ENCODE measurements at places on chromosomes 2 and 18. TPM values are rescaled to one million over a fixed set of nuclear protein-coding genes. Genes with fewer than 3 reads are reported as not detected.
A peak's percentile ranks its signal among the peaks of the same experiment; 100 is the strongest.

The GPBAR1 gene
- total RNA-seq = 0.14 TPM

- H3K27ac ChIP-seq = no peak overlapping the region
- H3K36me3 ChIP-seq = no peaks in the 10 kb centered on the region
- no peaks in the 10 kb centered on the region for H3K27me3 ChIP-seq
- DNase-seq = no peak
- no peak overlapping the region for H3K4me3 ChIP-seq
- peaks cover 3% of the 10 kb centered on the region for H3K4me1 ChIP-seq
Observed at GRCh38 chr2:201444746-201445465, 6.4 kb downstream of the TRAK2 start.

DNA sequence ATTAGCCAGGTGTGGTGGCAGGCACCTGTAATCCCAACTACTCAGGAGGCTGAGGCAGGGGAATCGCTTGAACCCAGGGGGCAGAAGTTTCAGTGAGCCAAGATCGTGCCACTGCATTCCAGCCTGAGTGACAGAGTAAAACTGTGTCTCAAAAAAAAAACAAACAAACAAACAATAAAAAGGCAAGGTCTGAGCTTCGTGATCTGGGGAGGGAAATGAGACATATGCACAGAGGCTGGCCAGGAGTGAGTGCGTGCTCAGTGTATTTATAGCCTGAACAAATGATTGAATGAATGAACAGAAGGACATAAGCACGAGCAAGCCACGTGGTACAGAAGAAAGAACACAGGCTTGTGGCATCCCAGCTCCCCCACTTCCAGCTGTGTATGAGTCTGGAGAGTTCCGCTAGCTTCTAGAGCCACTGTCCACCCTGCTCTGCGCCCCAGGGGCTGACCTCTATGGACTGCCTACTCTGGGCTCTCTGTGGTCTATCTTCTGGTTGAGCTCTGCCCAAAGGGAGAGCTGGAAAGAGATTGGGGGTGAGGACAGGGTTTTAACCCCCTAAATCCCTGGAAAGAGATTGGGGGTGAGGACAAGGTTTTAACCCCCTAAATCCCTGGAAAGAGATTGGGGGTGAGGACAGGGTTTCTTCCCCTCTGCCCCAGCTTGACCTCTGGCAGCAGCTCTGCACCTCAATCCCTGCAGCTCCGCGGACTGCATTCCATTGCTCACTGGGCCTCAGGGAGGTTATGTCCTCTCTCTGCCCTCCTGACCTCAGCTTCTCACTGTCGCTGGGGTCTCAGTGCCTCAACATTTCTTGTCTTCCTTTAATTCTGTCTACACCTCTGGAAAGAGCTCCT lies 11.0 kb upstream of the ROCK2 start:
- no peak for DNase-seq
- H3K27ac ChIP-seq = no peak overlapping the region
- no peaks in the 10 kb centered on the region for H3K27me3 ChIP-seq
- H3K4me3 ChIP-seq = peak overlapping the region; percentile 3
- H3K36me3 ChIP-seq = no peaks in the 10 kb centered on the region

DNA sequence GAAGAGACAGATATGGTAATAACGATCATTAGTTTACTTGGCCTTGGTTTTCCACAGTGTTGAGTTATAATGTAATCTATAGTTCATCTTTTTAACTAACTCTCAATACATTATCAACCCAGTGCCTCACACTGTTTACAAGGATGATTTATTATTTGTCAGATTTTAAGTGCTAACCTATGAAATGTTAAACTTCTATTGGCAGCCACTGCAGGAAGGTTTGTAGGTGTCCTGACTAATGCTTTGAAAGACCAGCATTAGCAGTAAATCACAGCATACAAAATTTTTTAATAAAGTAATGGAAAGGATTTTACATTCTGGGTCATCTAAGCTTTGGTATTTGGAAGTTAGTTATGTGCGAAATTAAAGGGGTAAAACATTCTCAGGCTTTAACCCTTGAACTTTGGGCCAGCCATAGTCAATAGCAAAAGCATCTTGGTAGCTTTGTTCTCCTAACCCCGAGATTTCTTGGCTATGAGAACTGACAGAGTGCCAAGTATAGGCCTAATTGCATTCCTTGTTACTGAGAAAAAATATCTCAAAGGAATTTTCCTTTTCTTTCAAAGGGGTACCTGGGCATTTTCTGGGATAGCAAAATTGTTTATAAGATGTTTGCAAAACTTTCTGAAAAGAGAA lies 30.6 kb downstream of the SPATS2L start:
- H3K27me3 ChIP-seq = no peaks in the 10 kb centered on the region
- H3K36me3 ChIP-seq = peaks cover 3% of the 10 kb centered on the region
- H3K27ac ChIP-seq = no peak overlapping the region
- no peak for DNase-seq
- H3K4me1 ChIP-seq = peaks cover 20% of the 10 kb centered on the region

- H3K27me3 ChIP-seq = peaks cover 12% of the 10 kb centered on the region
- no peak overlapping the region for H3K4me3 ChIP-seq
- DNase-seq = no peak
- no peaks in the 10 kb centered on the region for H3K36me3 ChIP-seq
- H3K27ac ChIP-seq = no peak overlapping the region
Observed at GRCh38 chr2:238938401-238939055, 90.6 kb downstream of the TWIST2 start.

DNA sequence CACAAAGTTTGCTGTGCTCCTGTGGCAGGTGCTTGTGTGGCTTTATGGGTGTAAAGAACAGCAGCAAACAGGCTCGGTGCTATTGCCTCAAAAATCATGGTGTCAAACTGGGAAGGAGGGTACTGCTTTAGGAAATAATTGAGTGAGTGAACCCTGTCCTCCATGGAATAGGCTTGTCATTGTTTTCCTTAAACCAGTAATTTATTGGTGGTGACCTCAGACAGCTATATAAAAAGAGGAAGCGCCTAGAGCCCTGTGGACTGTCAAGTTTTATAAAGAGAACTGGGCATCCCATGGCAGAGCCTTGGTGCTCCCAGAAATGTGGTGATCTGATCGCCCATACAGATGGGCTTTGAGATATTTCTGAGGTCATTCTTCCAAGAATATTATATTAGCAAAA lies 4.7 kb upstream of the CXCR4 start:
- H3K27ac ChIP-seq = peak overlapping the region; percentile 19
- H3K4me3 ChIP-seq = peak overlapping the region; percentile 52
- no peak for DNase-seq
- H3K4me1 ChIP-seq = peaks cover 65% of the 10 kb centered on the region
- H3K36me3 ChIP-seq = no peaks in the 10 kb centered on the region

DNA sequence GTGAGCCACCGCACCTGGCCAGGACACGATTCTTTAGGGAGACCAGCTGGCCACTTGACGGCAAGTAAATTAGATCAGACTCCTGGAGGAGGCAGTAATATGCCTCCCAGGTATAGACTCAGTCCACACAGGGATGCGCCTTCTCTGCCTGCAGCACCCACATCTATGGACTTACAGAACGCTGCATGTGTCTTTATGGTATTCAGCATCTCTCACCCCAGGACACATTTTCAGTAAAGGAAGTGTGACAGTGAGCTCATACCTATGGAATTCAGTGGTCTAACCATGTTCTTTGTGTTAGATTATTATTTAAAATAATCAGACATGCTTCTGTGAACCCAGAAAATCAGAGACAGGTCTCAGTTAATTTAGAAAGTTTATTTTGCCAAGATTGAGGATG lies 5.9 kb upstream of the NARS1 start:
- peak overlapping the region; percentile 67 for H3K4me3 ChIP-seq
- peaks cover 3% of the 10 kb centered on the region for H3K27me3 ChIP-seq
- peaks cover 19% of the 10 kb centered on the region for H3K4me1 ChIP-seq
- peaks cover 3% of the 10 kb centered on the region for H3K36me3 ChIP-seq
- no peak overlapping the region for H3K27ac ChIP-seq

The MEP1B gene
- not detected for total RNA-seq

- peak overlapping the region; percentile 97 for H3K27ac ChIP-seq
- DNase-seq = peak; percentile 30
- H3K4me3 ChIP-seq = peak overlapping the region; percentile 32
- H3K4me1 ChIP-seq = peaks cover 72% of the 10 kb centered on the region
- no peaks in the 10 kb centered on the region for H3K27me3 ChIP-seq
- no peaks in the 10 kb centered on the region for H3K36me3 ChIP-seq
Observed at GRCh38 chr2:181780047-181780651, 99.8 kb upstream of the NEUROD1 start.

- H3K4me1 ChIP-seq = peaks cover 4% of the 10 kb centered on the region
- H3K4me3 ChIP-seq = no peak overlapping the region
- H3K27me3 ChIP-seq = no peaks in the 10 kb centered on the region
- no peak overlapping the region for H3K27ac ChIP-seq
- H3K36me3 ChIP-seq = no peaks in the 10 kb centered on the region
Observed at GRCh38 chr2:24623535-24623934, 132.5 kb downstream of the NCOA1 start.

The ARMC9 gene
- 35.2 TPM for total RNA-seq

- no peaks in the 10 kb centered on the region for H3K36me3 ChIP-seq
- peaks cover 59% of the 10 kb centered on the region for H3K27me3 ChIP-seq
- no peak overlapping the region for H3K4me3 ChIP-seq
- peaks cover 13% of the 10 kb centered on the region for H3K4me1 ChIP-seq
- no peak overlapping the region for H3K27ac ChIP-seq
Observed at GRCh38 chr2:200373973-200374416, 67.5 kb downstream of the SPATS2L start.

The CD8B2 gene
- total RNA-seq = not detected

DNA sequence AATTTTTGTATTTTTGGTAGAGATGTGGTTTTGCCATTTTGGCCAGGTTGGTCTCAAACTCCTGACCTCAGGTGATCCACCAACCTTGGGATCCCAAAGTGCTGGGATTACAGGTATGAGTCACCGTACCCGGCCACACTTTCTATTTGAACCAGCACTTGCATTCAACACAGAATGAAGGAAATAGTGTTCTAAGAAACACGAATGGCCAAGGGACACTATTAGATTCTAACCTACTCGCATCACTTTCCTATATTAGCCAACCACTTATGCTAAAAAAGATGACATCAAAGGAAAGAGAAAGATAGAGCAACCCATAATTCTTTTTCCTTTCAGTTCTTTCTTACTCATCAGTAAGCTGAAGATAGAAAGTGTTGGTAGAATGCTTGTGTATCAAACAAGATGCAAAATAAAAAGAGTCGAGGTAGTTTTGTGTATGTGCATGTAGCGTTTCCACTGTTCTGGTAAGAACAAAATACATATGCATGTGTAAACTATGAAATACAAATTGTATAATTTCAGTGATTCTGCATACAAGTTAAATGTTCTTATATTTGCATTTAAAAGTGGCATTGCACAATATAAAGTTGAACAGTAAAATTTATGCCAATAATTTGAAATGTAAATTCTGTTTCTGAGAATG lies 247.6 kb downstream of the CDCA7 start:
- H3K27ac ChIP-seq = no peak overlapping the region
- no peak overlapping the region for H3K4me3 ChIP-seq
- H3K36me3 ChIP-seq = peaks cover 8% of the 10 kb centered on the region
- H3K4me1 ChIP-seq = peaks cover 14% of the 10 kb centered on the region

- no peak for DNase-seq
- H3K4me1 ChIP-seq = peaks cover 22% of the 10 kb centered on the region
- H3K36me3 ChIP-seq = no peaks in the 10 kb centered on the region
- peaks cover 2% of the 10 kb centered on the region for H3K27me3 ChIP-seq
Observed at GRCh38 chr2:122112216-122113005, 357.0 kb downstream of the TSN start.

DNA sequence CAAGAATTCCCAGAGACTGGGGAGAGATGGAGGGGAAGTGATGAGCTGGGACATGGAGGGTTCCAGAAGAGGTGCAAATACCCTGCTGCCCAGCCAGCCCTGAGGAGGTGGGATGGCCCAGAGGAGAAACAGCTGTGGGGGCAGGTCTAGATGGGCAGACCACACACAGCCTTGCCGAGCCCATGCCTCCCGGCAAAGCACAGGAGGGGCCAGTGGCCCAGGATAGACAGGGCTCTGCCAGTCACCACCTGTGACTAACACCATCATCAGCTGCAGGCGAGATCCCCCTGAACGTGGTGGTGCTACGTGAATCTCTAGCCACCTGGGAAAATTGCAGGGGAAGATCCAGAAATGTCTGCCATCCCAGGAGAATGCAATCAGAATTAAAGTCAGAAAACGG lies 39.4 kb downstream of the SCTR start:
- no peak for DNase-seq
- no peak overlapping the region for H3K4me3 ChIP-seq
- H3K27ac ChIP-seq = no peak overlapping the region

- H3K27ac ChIP-seq = no peak overlapping the region
- no peaks in the 10 kb centered on the region for H3K4me1 ChIP-seq
- no peak overlapping the region for H3K4me3 ChIP-seq
Observed at GRCh38 chr2:234258562-234259141, 208.2 kb downstream of the SPP2 start.

DNA sequence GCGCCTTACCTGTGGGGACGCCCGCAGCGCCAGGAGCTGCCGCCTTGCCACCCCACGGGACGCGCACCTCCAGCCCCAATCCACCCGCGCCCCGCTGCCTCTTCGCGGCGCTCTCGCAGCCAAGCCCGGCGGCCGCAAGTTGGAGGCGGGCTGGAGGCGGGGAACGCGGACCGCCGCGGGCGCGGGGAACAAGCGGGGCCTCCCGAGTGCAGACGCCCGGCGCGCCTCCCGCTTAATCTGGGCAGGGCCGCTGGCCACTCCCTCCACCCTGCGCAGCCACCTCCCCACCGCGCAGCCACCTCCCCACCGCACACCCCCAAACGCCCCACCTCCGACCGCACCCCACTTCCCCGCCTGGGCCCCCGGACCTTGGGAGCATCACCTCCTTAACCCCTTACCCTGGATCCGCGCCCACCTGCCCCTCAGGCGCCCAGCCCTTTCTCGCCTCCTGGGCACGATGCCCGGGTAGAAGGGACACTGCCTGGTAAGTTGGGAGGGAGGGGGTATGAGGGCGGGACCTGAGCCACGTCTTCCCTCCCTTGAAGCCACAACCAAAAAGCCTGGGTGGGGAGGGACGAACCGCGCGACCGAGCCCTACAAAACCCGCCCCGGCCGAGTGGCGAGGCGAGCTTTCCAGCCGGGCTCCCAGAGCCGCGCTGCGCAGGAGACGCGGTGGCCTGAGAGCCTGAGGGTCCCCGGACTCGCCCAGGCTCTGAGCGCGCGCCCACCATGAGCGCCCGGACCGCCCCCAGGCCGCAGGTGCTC lies at the start of the genes COL4A3 and COL4A4:
TSS of gene COL4A3 (plus strand) at position 627 of the 765 bp plus-strand sequence. CDS start at position 730, 103 bp downstream.
TSS of gene COL4A4 (minus strand) at position 208 of the 765 bp plus-strand sequence. CDS start 16,722 bp downstream, outside the sequence.
- H3K27ac ChIP-seq = no peak within 1 kb of the TSS
- H3K27me3 ChIP-seq = peaks cover 92% of the 10 kb centered on the region
- peaks cover 5% of the 10 kb centered on the region for H3K4me1 ChIP-seq
- no peaks in the 10 kb centered on the region for H3K36me3 ChIP-seq

The OTOS gene
- total RNA-seq = not detected

GRCh38 chr2:176473177-176473576 lies 203.9 kb downstream of the MTX2 start:
- peaks cover 4% of the 10 kb centered on the region for H3K27me3 ChIP-seq
- DNase-seq = no peak

GRCh38 chr18:46068763-46069162 lies 3.3 kb downstream of the PSTPIP2 start:
- H3K4me3 ChIP-seq = no peak overlapping the region
- peaks cover 10% of the 10 kb centered on the region for H3K27me3 ChIP-seq
- DNase-seq = no peak
- H3K4me1 ChIP-seq = peaks cover 9% of the 10 kb centered on the region
- no peaks in the 10 kb centered on the region for H3K36me3 ChIP-seq
- no peak overlapping the region for H3K27ac ChIP-seq

GRCh38 chr2:209519271-209519670 lies 95.4 kb downstream of the MAP2 start:
- H3K27ac ChIP-seq = no peak overlapping the region
- H3K36me3 ChIP-seq = peaks cover 3% of the 10 kb centered on the region
- H3K27me3 ChIP-seq = no peaks in the 10 kb centered on the region
- no peak for DNase-seq
